Smooth muscle cell of the coronary artery (primary cell): ENCODE measurements at places on chromosomes 16 and 17. TPM values are rescaled to one million over a fixed set of nuclear protein-coding genes. Genes with fewer than 3 reads are reported as not detected.

SAMD14 gene
- 0.35 and 2.2 TPM in 2 replicates for total RNA-seq

AURKB gene
- total RNA-seq, result 2.2 and 8.6 TPM in 2 replicates

FLCN gene
- total RNA-seq, result 35.2 and 102 TPM in 2 replicates

CFAP97D1 gene
- under 0.01 TPM in 1 of 2 replicates, not detected in the other for total RNA-seq

ABCC11 gene
- total RNA-seq, result 0.08 TPM in 1 of 2 replicates, not detected in the other

ARHGDIG gene
- 2.2 and 2.9 TPM in 2 replicates for total RNA-seq

OR4D2 gene
- total RNA-seq, result not detected in 2 replicates

RAP1GAP2 gene
- 0.15 and 1.2 TPM in 2 replicates for total RNA-seq

SEC14L1 gene
- 20.4 and 65.8 TPM in 2 replicates for total RNA-seq

MT4 gene
- total RNA-seq, result not detected in 2 replicates

C16orf96 gene
- total RNA-seq, result under 0.01 TPM in 1 of 2 replicates, not detected in the other

APOBR gene
- total RNA-seq, result not detected in 2 replicates

TBC1D3C gene
- not detected in 2 replicates for total RNA-seq

RUNDC3A gene
- total RNA-seq, result 0.08 and 1.1 TPM in 2 replicates

PGAP6 gene
- total RNA-seq, result 85.1 and 108 TPM in 2 replicates

CCT6B gene
- total RNA-seq, result 0.23 and 1.1 TPM in 2 replicates

SLC16A13 gene
- 0.12 and 0.23 TPM in 2 replicates for total RNA-seq

PLEKHH3 gene
- total RNA-seq, result 9.1 and 10.9 TPM in 2 replicates

TNFRSF17 gene
- total RNA-seq, result 0.12 TPM in 1 of 2 replicates, not detected in the other

KCTD19 gene
- total RNA-seq, result not detected in 2 replicates

GNAO1 gene
- total RNA-seq, result 0.12 TPM in 1 of 2 replicates, not detected in the other

STX8 gene
- total RNA-seq, result 84.6 and 91.0 TPM in 2 replicates

RPA1 gene
- total RNA-seq, result 36.0 and 55.3 TPM in 2 replicates

DHX58 gene
- 5.9 and 15.3 TPM in 2 replicates for total RNA-seq

CNGB1 gene
- under 0.01 TPM in 1 of 2 replicates, not detected in the other for total RNA-seq

ZFP3 gene
- total RNA-seq, result 0.47 and 0.90 TPM in 2 replicates

XYLT2 gene
- 49.4 and 53.1 TPM in 2 replicates for total RNA-seq

C1QTNF8 gene
- not detected in 2 replicates for total RNA-seq

HP gene
- 0.35 TPM in 1 of 2 replicates, not detected in the other for total RNA-seq

TBC1D26 gene
- under 0.01 and 0.08 TPM in 2 replicates for total RNA-seq

EVI2A gene
- 0.45 and 42.9 TPM in 2 replicates for total RNA-seq

KRTAP4-9 gene
- not detected in 2 replicates for total RNA-seq

PFN1 gene
- 665 and 1,065 TPM in 2 replicates for total RNA-seq

KRT39 gene
- total RNA-seq, result 0.12 TPM in 1 of 2 replicates, not detected in the other

SLFN14 gene
- not detected in 2 replicates for total RNA-seq

PLCG2 gene
- total RNA-seq, result 0.08 and 1.2 TPM in 2 replicates

PRSS27 gene
- total RNA-seq, result 0.23 and 0.70 TPM in 2 replicates

PLEKHM1 gene
- total RNA-seq, result 10.4 and 41.9 TPM in 2 replicates

CTRB1 gene
- not detected in 2 replicates for total RNA-seq

ABCC12 gene
- not detected in 2 replicates for total RNA-seq

TP53TG3E gene
- total RNA-seq, result not detected in 2 replicates

KCNH6 gene
- not detected in 2 replicates for total RNA-seq

KRTAP4-3 gene
- total RNA-seq, result not detected in 2 replicates

EPN2 gene
- total RNA-seq, result 29.6 and 29.7 TPM in 2 replicates

ETV4 gene
- 0.23 and 2.9 TPM in 2 replicates for total RNA-seq

REXO5 gene
- 2.8 and 3.9 TPM in 2 replicates for total RNA-seq

CD300LG gene
- not detected in 2 replicates for total RNA-seq

ATF7IP2 gene
- 1.5 and 2.6 TPM in 2 replicates for total RNA-seq

TNP2 gene
- not detected in 2 replicates for total RNA-seq
